ENCODE measurements at places on chromosomes 12 and 14.

DNA sequence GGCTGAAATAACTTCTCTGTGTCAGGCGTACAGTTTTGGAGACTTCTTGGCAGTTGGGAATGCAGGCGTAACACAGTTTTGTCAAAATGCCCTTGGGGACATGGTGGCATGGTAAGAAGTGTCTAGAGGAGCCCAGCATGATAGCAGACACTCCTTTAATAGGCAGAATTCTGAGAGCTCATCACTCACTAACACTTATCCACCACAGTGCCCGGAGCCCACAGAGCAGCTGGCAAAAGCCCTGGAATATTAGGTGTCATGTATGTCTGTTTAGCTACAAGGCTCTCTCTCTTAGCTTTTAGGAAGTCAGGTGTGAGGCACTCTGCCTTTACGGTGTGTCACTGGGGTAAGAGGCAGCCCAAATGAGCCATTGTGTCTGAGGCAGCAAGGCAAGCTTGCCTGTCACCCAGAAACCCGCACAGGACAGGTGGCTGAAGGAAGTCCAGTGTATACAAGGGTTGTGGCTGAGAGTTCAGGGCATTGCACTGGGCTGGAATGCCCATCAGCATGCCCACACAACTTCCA is 96.3 kb downstream of the ESRRB start:
- no peak for DNase-seq

- no peak for DNase-seq
Measured at GRCh38 chr12:108722992-108723766, 8.1 kb downstream of the CORO1C start.

GRCh38 chr12:120439646-120440247 is 1.8 kb downstream of the COX6A1 start:
- DNase-seq: peak; percentile 42

GRCh38 chr14:49505041-49505766 is 81.0 kb downstream of the RPS29 start:
- DNase-seq: no peak

GRCh38 chr12:52767020-52767379 is 10.1 kb downstream of the KRT76 start:
- DNase-seq: no peak

GRCh38 chr14:59918824-59919569 is 947 bp upstream of the LRRC9 start:
- no peak for DNase-seq

GRCh38 chr12:100798286-100799160 is 3.9 kb downstream of the ANO4 start:
- peak; percentile 4 for DNase-seq

GRCh38 chr12:12531194-12531593 is 31.5 kb downstream of the DUSP16 start:
- no peak for DNase-seq

All from retina (tissue), 1 donor.